Testis (tissue), 5 donors: ENCODE measurements at places on chromosomes 6 and 20. TPM values are rescaled to one million over a fixed set of nuclear protein-coding genes. Genes with fewer than 3 reads are reported as not detected.

The GRIK2 gene
- total RNA-seq: 12.4 TPM

The ADGRB3 gene
- total RNA-seq: 4.3 TPM

The DSP gene
- total RNA-seq: 3.6 TPM

The OXT gene
- total RNA-seq: 3.7 TPM

The DTNBP1 gene
- total RNA-seq: 22.6 TPM

The PTK6 gene
- total RNA-seq: not detected

The EGFL8 gene
- 25.7 TPM for total RNA-seq

The SAMHD1 gene
- 61.9 TPM for total RNA-seq

The MARCKS gene
- total RNA-seq: 32.7 TPM

The SLC26A8 gene
- 66.9 TPM for total RNA-seq

The ASIP gene
- total RNA-seq: 2.1 TPM

The SEL1L2 gene
- 10.0 TPM for total RNA-seq

DNA sequence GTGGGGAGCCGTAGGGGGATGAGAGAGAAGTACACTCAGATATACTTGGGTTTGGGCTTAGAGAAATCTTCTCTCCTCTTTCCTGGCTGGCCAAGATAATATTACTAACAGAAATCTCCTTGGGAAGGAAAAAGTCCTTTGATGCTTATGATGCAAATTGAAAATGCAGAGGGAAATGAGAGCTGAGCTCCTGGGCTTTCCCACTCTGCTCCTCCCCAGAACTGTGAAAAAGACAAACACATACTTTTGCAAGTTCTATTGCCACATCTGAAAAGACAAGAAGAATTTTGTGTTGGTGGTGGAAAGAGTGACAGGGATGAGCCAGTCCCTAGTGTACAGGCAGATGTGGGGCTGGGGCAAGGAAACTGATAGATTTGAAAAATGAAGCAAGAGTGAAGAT, 185.9 kb downstream of the ANKRD60 start:
- DNase-seq: no peak

- DNase-seq: no peak
These were observed 15.4 kb upstream of the SNHG17 start for GRCh38 chr20:38450412-38450975.

- no peak for DNase-seq
These were observed 206.1 kb upstream of the CST7 start for GRCh38 chr20:24742989-24743388.

DNA sequence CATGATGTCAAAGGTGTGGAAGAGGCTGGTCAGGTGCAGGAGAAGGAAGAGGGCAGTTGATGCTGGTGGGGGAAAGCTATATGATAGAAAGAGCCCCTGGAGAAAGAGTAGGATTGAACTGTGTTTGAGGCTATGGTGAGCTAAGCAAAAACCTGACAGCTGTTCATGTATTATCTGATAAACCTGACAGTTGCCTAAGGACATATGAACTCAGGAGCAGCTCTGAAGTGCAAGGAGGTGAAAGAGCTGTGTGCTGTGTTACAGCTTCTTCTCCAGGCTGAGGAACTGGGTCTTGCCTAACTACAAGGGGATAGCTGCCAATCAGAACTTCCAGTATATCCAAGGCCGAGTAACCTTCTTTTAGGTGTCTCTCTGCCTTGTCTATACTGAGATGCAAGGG, 81.8 kb downstream of the LCA5 start:
- DNase-seq: no peak

DNA sequence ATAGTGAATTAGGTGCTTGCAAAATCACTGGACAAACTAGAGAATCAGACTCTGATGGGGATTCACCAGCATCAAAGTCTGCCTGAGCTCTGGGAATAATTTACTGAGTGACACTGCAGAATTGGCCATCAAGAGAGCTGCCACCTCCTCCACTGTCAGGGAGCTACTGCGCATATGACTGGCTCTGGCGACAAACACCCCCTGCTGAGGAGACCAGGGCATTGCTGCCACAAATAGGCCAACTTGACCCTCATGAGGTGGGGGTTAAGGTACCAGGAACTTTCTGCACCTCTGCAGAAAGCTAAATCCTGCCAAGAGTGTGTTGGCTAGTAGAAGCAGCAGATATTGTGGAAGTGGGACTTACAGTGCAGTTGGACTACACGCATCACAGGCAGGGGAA, 88.0 kb downstream of the CDS2 start:
- no peak for DNase-seq

DNA sequence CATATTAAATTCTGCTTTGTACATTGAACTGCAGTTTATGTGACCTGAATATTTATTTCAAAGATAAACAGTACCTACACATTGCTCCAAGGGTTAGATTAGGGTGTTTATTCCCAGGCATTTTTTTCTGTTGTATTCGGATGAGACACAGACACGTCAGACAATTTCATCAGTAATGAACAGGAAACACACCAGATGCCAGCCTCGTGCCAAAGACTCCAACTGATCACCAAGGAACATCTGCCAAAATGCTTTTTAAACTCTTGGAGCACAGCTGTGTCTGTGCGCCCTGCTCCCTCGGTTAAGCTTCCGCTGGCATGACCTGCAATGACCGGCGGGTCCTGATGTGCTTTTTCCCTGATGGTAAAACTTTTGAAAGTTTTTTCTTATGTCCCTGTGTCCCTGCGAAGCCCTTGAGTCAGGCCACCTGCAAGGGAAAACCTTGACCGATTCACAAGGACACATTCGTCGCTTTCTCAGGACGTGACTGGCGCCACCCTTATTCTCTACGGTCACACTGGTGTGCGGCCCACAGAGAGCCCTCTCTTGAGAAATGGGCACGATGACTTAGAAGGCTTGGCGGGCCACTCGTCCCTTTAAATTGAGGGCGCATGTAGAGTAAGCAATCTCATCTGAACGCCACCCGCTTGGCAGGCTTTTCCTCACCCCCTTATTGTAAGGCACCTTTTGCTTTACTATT, 173.9 kb downstream of the QKI start:
- DNase-seq: no peak

DNA sequence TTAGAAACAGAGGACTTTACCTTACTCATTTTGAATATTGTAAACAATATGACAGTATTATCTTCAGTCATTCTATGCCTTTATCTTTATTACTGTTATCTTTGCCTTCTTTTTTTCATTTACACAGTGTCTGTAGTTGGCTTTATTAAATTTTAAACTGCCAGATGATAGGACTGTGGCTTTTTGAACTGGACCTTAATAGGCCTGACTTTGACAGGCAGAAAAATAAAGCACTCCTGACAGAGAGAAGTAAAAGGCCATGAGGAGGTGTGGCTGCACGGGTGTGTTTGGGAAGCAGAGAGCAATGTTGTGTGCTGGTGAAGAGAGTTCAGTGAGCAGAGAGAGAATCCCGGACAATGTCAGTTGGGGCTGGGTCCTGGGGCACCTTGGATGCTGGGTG, 7.8 kb downstream of the TRIM40 start:
- no peak for DNase-seq

DNA sequence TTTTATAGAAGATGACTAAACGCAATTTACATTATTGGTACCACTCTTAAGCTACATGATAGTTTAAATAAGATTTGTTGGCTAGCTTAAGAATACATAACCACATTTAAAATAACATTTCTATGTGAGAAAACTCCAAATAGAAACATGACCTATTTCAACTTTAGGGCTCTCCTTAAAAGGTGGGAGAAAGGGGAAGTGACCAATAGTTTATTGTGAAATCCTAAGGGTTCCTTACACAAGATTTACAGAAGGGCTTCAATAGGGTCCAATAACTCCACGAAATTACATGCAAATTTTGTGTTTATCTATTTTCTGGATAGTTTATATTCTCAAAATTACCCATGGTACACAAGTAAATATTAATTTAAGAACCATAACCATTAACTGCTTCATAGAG, 91.6 kb upstream of the DST start:
- no peak for DNase-seq

GRCh38 chr6:64310214-64310613, 674.6 kb downstream of the PHF3 start:
- DNase-seq: no peak

GRCh38 chr20:58547623-58548475, 32.6 kb upstream of the APCDD1L start:
- DNase-seq: no peak

DNA sequence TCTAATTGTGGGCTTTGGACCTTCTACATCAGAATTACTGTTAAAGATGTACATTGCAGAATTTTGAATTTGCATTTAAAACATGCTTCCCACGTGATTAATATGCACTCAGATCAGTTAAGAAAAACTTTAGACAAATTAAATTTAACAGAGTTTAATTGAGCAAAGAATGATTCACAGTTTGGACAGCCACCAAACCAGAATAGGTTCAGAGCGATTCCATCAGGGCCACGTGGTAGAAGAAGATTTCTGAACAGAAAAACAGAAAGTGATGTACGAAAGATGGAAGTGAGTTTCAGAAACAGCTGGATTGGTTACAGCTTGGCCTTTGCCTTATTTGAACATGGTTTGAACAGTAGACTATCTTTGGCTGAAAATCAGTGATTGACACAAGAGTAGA, 704.2 kb upstream of the MAP3K7 start:
- no peak for DNase-seq

DNA sequence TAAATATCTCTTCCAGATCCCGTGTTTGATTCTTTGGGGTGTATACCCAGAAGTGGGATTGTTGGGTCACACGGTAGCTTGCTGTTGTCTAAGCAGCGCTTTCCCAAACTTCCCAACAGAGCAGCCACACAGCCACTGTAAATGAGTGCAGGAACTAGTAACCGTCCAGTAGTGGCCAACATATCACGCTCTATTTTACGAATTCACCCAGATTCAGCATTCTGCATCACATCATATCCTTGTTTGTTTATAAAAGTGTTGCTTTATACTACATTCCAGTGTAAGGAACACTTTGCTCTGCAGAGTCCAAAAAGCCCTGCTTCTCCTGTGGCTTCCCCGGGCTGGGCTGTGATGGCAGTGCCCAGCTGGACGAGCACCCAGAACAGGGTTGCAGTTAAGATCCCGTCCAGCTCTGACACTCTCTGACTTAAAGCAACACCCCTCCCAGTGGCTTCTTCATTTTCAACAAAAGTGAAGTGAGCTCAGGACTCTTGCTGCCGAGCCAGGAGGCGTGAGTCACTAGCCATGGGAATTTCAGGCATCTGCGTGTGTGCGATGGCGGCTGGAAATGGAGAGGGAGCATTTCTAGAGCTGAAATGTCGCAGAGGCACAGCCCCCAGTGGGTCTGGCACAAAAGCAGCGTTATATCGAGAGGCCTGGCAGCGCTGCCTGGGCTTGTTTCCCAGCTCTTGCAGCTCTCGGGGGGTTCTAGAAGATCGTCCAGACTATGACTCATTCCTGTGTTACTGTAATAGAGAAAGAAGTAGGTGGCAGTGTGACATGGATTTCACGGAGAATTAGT, 216.3 kb upstream of the ECI2 start:
- no peak for DNase-seq

DNA sequence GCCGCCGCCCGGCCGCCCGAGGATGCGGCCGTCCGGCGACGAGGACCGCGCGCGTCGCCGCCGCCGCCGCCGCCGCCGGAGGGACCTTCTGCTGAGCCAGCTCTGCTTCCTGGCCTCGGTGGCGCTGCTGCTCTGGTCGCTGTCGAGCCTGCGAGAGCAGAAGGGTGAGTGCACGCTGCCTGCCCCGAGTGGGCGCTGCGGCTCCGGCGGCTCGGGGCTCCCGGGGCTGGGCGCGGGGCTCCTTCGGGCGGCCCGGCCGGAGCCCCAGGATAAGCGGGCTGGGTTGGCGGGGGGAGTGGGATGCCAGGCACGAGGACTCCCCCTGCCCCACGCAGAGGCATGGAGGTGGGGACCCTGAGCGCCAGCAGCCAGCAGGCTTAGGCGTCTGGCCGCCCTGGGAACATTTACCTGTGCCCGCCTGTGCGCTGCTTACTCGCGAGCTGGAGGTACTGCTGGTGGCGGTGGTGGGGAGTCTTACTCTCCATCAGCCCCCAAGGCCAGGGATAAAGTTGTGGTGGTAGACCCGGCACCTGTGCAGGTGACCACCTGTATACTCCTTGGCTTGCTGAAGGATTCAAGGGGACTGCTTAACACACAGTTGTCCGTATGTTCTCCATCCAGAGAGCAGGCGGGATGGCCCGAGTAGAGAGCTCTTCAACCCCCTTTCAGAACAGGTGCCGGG, 520 bp downstream of the SLC24A3 start:
- DNase-seq: peak; percentile 84

DNA sequence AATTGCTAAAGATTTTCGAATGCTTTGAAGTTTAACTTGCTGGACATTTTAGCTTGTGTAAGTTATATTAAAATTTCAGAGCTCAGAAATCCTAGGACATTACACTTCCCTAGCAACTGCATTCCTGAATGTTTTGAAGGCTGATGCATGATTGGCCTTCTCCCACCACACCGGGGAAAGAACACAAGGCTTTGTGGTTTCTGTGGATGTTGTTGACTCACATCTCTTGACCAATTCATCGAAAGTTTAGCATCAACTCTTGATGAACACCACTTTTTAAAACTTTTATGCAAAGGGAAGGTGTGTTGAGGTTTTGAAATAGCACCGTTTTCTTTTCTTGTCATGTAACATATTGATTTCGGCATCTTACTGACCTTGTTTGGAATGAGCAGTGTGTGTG, 81.1 kb downstream of the RIMS1 start:
- DNase-seq: no peak

GRCh38 chr6:157579467-157580031, 198.6 kb downstream of the ZDHHC14 start:
- DNase-seq: no peak

- no peak for DNase-seq
These were observed 21.0 kb downstream of the COL11A2 start for GRCh38 chr6:33171016-33171879.

- DNase-seq: no peak
These were observed 19.1 kb upstream of the TTPAL start for GRCh38 chr20:44456611-44457010.

- no peak for DNase-seq
These were observed 127.3 kb downstream of the DLL1 start for GRCh38 chr6:170163405-170164170.

GRCh38 chr6:389622-390021, 1.9 kb upstream of the IRF4 start:
- no peak for DNase-seq

GRCh38 chr6:156865019-156865629, 87.9 kb downstream of the ARID1B start:
- no peak for DNase-seq

GRCh38 chr20:64045346-64046011, 4.0 kb downstream of the SOX18 start:
- no peak for DNase-seq

DNA sequence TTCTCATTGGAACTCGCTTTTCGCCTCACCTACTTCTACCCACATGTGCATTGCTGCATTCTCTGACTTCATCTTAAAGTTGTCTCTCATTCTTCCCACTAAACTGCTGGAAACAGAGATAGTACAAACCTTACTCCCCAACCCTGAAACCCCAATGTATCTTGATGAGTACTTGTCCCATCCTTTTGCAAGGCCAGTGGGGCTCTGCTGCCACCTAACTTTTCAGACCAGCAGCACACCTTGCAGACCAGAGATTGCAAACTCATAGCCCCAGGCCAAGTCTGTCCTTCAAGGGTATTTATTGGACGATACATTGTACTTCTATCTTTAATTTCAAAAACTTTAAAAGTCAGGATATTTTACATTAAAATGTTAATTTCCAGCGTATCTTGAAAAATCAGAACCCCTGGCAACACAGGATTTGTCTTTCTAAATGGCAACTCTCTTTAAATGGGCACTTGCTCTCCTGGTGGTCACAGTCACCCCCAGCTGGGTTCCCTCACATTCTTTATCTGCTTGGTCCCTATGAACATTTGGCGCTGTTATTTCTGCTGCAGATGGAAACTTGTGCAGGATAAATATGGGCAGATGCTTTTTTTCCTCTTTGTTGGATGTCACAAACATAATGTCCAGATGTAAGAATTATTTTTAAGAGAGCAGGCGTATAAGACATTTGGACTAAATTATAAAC, 83.9 kb downstream of the SOD2 start:
- DNase-seq: peak; percentile 32

- DNase-seq: no peak
These were observed 140.5 kb upstream of the EEF1E1 start for GRCh38 chr6:8242885-8243284.
